Panc1 (cell line): ENCODE measurements at places on chromosomes 6 and 20.

DNA sequence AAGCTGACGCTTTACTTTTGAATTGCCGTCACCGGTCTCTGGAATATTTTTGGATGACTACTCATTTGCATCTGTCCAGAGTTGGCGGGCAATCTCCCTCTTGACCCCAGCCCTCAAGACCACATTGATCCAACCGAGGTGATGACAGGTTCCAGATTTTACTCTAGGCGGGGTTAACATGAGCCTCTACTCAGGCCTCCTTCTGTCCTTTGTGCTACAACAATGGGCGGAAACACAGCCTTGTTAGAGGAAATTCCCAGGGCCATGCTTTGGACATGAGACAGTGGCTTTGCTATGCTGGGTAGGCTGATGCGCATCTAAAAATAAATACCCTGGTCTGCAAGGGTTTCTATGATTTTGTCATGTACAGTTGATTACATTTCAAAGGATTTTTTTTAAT, 27.0 kb upstream of the ADGRF5 start:
- no peak for DNase-seq

- no peak for DNase-seq
Measured at GRCh38 chr6:149545258-149545753, 537 bp downstream of the PPIL4 start.

DNA sequence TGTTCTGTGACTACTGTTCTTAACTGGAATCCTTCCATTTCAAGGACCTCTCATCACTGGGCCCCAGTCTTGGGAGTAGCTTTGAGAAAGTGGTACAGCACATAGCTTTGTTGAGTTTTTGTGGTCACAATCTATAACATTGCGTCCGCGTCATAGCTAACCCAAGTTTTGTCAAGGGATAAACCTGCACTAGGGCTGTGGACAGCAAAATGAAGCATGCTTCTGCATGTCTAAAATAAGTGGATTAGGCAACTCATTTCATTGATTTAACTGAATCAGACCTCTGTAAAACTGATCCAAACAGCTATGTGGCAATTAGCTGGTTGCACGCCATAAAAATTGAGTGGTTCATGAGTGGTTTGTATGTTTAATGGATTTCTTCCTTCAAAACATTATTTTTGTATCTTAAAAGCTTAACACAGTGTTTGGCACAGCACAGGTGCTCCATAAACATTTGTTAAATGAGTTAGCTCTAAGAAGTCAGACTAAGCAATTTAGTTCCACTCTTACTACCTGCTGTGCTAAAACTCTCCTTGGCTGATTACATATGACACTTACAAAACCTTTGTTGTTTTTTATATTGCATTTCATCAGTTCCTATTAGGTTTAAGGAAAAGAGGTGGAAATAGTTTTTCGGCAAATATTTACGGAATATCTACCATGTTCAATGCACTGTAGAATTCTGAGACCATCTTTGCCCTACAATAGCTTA, 160.3 kb upstream of the ATXN1 start:
- no peak for DNase-seq

DNA sequence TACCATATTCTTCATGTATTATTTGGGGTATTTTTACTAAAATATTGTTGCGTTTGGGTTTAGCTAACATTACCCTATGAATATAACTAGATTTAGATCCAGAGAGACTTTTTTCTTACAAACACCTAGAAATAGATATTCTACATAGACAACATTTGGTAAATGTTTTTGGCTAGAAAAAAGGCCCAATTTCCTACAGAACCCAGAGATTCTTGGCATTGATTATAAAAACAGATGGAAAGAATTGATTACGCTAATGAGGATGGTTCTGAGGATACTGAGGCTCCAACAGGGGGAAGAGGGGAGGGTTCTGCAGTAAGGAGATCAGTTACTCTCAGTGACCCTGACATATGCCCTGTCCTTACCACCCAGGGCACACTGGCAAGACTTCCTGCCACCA, 123.2 kb downstream of the IPCEF1 start:
- no peak for DNase-seq

DNA sequence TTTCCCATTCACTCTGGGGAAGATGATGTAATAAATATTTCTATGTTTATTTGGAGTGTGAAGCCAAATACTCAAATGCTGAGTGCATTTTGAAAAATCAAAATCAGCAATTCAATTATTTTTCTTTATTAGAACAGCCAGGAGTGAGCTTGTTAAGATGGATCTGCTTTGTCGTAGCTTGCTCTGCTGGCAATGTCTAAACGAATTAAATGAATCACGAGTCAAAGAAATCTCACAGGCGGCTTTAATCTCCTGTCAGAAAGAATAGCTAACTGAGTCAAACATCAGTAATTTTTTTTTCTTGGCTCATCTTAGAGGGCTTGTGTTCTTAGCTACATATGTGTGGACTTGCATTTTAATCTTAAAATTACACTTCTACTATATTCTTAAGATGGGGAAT, 100.2 kb upstream of the HMGN3 start:
- DNase-seq = no peak

GRCh38 chr6:115909923-115910546, 150.7 kb downstream of the FRK start:
- no peak for DNase-seq

DNA sequence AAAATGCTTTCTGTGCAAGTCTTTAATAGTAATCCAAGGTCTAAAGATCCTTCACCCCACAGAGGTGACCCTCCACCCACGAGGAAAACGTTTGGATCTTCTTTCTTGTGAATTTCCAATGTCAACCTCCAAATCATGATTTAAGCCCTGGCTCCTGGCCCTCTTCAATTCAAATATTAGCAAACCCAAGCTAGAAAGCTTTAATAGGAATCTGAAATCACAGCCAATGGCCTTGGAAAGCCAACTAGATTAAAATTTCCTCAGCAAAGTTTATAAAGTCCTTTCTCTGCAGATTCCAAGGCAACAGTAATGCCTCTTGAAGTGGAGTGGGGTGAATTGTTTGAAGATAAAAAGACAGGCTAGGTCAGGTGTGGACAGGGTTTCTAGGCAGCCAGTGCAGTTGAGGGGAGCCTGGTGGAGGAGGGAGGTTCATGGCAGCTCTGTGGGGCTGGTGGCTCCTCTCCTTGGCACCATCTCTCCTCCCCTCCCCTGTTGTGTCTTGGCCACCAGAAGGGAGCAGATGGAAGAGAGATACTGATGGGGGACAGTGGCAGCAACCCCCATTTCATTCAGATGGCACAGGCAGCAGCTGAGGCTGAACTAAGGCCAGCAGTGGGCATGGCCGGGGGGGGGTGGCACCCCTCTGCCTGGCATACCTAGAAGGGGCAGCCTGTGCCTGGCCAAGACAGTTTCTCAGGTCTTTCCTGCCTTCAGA, 12.0 kb upstream of the UQCC2 start:
- no peak for DNase-seq

DNA sequence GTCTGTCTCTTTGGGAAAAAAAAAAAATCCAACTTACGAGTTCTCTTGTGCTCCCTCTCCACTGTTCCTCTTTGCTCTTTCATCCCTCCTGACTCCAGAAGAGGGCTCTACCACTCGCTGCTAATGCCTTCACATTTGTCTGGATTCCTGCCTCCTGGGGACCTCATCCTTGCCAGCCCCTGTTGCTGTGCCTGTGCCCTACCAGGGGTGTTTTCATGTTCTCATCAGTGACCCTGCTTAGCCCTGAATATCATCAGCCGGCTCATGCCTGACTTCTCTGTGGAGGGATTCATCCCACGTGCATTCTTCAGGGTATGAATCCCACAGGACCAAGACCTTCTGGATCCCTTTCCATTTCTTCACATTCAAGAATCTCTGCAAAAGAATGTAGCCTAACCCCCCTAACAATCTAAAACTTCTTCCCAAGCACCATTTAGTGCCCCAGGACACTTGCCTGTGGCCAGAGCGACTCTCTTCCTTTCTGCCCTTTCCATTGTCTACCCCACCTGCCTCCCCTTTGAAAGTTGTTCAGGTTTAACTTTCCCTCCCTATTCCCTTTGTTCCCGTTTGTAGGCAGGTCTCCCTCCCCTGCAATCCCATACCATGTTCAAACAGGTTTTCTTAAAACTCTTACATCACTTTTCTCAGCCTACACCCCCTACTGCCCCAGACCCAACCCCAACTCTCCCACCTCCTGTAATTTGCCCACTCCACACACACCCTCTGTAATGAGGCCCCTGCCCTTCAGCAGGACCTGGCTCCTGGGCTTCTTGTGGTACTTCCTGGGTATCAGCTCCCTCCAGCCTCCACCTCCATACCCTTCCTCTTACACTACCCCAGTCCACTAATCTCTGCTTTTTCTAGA, 50.2 kb downstream of the RREB1 start:
- no peak for DNase-seq

DNA sequence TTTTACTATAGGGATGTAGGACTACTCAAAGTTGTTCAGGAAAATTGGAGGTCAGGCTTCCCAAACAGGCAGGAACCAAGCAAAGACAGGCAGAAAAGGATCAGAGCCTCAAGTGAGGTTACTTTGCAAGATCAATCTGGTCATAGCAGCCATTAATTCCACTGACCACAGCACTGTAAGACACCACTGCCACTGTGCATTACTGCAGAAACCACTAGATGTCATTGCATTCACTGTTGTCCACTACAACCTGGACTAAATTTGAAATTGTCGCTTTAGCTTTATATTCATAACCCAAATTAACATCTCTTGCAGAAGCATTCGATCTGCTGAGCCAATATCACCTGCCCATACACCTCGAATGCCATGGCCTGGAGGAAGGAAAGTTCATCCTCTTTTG, 126.9 kb upstream of the UFL1 start:
- no peak for DNase-seq

DNA sequence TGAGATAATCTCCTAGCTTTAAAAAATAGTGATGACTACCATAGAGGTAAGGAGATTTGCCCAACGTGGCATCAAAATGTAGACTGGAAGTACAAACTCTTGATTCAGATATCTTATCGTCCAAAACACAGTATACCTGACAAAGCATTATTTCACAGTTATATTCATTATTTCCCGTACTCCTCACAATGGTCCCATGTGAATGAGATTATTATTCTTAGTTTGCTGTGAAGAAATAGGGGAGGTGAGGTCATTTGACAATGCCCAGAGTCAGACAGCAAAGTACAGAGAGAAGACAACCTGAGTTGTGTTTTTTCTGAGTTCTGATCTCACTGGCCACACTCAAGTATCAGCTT, 1.2 kb upstream of the TFB1M start:
- no peak for DNase-seq

- DNase-seq = no peak
Measured at GRCh38 chr6:166580076-166581050, 6.1 kb downstream of the RAMACL start.

DNA sequence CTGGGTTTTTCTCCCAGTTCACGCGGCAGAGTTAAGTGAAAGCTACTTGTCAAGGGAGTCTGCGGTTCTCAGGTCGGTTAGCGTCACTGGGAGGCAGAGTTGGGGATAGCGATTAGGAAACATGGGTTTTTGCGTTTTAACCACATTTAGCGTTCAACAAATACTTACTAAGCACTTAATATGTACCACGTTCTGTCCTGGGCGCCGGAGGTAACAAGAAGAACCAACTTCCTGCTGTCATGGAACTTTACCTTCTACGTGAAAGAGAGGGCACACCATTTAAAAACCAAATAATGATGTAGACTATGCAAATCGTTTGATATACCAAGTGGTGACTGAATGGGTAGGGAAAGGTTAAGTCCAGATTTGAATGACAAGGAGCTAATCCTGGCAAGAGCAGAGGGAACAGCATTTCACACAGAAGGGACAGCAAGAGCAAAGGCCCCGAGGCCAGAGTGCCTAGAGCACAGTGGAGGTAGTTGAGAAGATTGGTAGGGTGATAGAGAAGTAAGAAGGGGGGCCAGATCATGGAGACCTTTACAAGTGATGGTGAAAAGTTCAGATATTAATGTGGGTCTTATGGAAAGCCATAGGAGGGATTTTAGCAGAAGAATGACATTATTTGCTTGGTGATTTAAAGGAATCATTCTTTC, 744 bp downstream of the RIOK1 start:
- DNase-seq = no peak

DNA sequence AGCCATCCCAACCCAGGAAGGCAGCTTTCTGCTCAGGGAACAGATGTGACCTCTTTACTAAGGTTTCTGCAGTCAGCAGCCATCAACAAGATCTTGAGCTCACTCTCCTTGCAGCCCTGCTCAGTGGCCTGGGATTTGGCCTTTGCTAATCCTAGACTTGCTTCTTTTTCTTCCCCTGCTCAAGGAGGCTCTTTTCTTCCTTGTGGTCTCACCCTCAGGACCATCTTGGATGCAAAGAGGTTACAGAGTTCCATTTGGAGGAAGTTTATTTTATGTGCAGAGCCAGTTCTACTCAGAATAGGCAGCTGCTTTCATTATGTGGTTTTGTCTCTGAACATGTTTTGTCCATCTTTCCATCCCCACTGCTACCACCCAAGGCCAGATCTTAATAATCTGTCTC, 49.3 kb downstream of the RALY start:
- no peak for DNase-seq

DNA sequence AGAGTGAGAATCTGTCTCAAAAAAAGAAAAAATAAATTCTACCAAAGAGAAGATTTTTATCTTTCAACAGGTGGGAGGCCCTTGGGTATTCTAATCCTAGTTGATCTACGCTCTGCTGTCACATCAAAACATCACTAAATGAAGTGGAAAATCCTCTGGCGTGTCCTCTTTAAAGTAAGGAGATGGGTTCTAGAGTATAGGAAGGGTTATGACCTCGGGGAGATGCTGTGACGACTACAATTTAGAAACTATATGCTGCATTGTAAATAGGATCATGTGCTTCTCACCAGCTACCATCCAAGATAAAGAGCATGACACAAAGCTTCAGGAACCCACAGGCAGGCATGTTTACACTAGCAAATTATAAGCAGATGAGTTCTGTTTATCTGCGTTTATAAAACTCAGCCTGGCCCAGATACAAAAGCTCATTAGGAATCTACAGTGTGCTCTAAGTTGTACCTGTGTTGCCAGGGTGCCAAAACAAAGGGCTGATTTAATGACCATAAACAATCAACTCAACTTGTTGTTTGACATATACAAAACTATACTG, 197.1 kb upstream of the PLN start:
- no peak for DNase-seq

DNA sequence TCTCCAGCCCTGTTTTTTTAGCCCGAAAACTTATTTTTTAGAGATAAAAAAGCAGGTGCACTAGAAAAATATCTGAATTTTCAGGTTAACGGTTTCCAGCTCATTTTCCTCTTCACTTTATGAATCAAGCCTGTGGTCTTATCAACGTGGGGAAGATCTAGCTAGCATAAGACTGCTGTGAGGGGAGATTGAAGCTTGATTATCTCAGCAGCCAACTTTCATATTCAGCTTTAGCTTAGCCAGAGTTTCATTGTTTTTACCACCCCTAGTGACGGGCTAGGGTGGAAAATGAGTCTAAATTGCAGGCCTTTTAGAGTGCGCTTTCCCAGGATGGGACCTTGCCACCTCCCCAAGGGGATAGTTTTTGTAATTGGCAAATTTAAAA, 11.9 kb upstream of the RBM38 start:
- no peak for DNase-seq
